Mesenteric fat pad (tissue), 1 donor: ENCODE measurements at places on chromosomes 12 and 14. TPM values are rescaled to one million over a fixed set of nuclear protein-coding genes. Genes with fewer than 3 reads are reported as not detected.
A peak's percentile ranks its signal among the peaks of the same experiment; 100 is the strongest.

GRCh38 chr14:105135700-105136395 is 32.7 kb downstream of the JAG2 start:
- DNase-seq = peak; percentile 33

The RAD51AP1 gene
- total RNA-seq = 1.1 TPM

The SPIC gene
- not detected for total RNA-seq

GRCh38 chr12:10122689-10123088 is 7.3 kb downstream of the CLEC7A start:
- no peak for DNase-seq

DNA sequence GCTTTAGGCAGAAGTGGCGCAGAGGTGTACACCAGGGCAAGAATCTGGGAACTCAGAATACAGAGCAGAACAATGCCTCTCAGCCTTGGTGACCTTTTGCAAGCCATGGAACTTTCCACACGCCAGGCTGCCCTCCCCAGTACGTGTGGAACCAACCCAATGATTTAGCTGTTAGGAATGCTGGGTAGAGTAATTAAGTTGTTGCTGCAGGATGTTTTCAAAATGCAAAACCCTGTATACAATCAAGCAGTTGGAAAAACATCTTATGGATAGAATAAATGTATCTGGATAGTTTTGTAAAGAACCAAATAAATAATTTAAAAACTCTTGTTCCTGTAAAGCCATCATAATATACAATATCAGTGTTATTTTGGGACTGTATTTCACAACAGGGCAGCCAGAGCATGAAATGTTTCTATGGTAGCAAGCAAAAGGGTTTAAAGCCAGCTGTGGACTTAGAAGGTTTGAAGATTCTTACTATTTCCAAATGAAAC is 19.4 kb downstream of the PPP1R36 start:
- no peak for DNase-seq

DNA sequence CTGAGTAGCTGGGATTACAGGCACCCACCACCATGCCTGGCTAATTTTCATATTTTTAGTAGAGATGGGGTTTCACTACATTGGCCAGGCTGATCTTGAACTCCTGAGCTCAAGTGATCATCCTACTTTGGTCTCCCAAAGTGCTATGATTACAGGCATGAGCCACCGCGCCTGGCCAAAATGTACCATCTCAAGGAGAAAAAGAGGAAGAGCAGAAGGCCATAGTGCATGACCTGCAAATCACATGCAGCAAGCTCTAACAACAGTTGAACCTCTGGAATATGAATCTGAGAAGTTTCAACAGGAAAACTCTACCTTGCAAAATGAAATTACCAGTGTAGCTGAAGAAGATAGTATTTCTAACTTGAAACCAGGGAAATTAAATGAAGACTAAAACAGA is 17.1 kb upstream of the SERPINA1 start:
- no peak for DNase-seq

The COPS7A gene
- total RNA-seq = 57.5 TPM
